ENCODE measurements at places on chromosomes 12 and 14. TPM values are rescaled to one million over a fixed set of nuclear protein-coding genes. Genes with fewer than 3 reads are reported as not detected.

Gene FAM234B
- 3.0 TPM for total RNA-seq

Gene IL26
- not detected for total RNA-seq

Gene LTBR
- total RNA-seq: 34.5 TPM

DNA sequence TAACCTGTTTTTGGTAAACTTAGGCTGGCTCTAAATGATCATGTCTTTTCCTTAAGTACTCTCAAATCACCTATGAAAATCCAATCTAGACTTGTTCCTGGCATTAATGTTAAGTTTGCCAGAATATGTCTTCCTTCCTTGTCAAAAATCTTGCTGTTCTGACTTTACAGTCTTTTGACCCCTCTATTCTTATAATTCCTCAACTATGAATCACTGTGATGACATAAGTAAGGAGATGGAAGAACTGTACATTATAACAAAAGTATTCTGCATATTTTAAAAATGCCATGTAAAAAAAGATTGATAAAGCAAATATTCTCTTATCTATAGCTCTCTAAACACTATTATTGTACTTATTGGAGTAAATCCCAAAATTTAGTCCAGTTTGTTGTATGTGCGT lies 51.4 kb upstream of the BAZ1A start:
- DNase-seq: no peak

DNA sequence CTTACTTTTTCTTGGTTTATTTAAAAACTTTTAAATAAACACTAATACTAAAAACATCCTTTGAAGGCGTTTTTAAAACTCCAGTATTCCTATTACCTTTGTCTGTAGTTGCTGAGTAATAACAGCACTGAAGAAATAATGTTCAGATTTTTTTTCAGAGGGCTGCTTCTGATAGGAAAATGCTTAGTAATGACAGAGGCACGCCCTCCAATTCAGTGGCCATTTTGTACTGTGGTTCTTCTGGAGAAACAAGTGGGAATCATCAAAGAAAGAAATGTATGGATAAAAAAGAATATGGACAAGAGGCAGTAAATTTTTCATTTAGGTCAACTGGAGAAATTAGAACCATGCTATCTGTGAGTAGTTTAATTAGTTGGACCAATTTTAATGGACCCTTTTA lies 13.6 kb downstream of the VEZT start:
- DNase-seq: no peak

Measured in tongue (tissue), 3 donors.